ENCODE measurements at places on chromosomes 6 and 20.

DNA sequence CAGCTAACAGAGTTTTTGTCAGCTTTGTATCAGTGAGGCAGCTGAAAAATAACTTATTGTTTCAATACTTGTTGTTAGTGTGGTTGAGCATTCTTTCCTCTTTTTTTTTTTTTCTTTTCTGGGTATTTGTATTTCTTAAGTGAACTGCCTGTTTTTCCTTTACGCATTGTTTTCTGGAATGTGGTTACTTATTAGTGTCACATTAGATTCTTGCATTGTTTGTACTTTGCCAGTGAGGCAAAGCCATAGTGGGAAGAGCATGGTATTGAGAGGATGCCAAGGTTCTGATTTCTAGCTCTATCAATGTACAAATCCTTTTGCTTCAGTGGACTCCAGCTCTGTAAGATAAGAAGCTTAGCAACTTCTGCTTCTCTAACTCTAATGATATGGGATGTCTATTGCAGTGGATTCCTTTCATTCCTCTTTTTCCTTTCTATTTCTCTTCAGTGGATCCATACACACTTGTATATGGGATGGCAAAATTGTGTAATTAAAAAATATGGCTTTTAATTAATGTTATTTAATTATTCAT, 3.9 kb downstream of the CDKAL1 start:
- no peak for DNase-seq

DNA sequence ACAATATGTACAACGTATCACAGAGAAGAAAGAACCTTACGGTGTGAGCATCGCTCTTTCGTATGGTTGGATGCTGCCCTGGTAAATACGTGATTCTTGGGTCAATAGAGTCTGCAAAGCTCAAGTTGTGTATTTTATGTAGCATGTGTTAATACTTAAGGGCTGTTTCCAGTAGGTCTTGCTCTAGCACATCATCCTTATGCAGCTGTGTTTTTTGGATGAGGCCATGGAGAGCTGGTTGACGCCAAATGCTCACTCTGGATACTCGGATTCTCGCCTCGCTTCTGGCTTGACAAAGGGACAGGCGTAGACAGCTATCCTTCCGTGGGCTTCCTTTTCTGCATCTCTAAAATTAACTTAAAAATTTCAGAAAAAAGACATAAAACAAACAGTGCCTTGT, 38.9 kb downstream of the SNRNP48 start:
- no peak for DNase-seq

GRCh38 chr6:4611429-4612129, 164.6 kb upstream of the CDYL start:
- DNase-seq = no peak

DNA sequence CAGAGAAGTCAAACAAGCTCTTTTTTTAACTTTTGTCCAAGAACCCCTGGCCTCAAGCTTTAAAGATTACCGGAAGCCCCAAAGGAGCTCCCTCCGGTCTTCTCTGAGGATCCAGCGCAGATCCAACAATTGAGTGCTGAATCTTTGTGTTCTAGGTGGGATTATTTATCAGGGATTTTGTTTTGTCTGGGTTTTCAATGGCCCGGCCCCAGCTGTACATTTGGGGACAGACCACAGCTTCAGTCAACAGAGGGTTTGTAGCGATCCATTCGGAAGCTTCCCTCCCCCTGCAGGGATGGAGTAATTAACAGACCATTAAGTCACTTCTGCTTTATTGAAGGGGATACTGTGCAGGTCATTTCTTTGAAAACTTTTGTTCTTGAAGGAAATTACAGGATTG, 7.8 kb downstream of the OLIG3 start:
- no peak for DNase-seq

DNA sequence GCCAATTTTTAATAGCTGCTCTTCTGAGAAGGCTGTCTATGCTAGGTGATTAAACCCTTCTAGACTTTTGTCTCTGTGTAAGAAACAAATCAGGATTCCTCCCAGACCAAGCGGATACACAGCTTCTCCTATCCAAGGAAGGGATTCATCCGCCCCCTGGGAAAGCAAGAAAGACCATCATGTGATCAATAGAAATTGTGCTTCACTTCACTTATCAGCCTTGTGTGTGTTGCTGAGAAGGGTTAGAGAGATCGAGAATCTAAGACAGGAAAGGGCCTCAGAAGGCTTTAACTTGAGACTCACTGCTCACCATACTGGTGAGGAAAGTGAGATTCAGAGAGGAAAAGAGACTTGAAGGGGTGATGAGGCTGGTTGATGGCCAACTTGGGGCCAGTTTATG, 1.5 kb downstream of the ABCC10 start:
- DNase-seq = no peak

DNA sequence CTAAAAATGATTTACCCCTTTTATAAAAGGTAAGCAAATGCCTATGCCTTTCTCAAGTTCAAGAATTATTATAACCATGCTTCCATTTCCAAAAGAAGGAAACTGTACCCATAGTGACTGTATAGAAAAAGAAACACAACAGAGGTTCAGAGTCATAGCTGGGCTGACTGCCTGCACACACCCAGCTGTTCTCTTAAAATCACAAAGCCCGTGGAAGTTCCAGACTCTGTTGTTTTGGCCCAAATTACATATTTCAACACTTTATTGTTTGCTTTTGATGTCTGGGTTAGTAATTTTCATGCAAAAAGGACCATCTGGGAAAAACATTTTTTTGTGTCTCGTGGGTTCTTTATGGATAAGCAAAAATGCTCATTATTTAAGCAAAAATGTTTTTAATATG, 99.2 kb downstream of the LCA5 start:
- DNase-seq = no peak

DNA sequence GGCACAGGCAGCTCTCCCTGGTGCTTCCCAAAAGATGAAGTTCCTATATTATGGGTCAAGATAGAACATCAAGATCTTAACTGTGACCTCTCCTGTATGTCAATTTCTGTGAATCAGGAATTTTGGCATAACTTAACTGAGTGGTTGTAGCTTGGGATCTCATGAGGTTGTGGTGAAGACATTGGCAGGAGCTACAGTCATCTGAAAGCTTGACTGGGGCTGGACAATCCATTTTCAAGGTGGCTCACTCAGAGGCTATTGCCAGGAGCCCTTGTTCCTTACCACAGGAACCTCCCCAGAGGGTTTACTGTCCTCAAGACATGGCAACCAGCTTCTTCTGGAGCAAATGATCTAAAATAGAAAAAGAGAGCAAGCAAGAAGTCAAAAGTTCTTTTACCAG, 252.2 kb downstream of the ADGB start:
- no peak for DNase-seq

- no peak for DNase-seq
Measured at GRCh38 chr6:22471132-22471690, 98.2 kb upstream of the HDGFL1 start.

- DNase-seq = no peak
Measured at GRCh38 chr6:100371591-100371990, 93.1 kb downstream of the SIM1 start.

DNA sequence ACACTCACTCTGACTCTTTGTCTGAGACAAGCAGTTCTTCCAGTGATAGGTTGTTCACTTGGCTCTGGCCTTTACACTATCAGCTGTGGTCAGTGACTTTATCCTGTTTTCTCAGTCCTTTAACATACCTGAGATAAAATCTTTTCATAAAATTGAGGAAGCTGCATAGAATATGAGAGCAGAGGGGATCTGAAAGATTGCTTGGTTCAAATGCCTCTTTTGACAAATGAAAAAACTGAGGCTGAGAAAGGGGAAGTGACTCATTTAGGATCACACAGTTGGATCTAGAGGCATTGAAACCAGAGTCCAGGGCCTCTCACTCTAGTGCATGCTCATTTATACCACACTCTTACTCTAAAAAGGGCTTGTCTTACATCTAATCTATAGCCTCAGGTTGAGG, 277.0 kb upstream of the TBX18 start:
- DNase-seq = no peak

DNA sequence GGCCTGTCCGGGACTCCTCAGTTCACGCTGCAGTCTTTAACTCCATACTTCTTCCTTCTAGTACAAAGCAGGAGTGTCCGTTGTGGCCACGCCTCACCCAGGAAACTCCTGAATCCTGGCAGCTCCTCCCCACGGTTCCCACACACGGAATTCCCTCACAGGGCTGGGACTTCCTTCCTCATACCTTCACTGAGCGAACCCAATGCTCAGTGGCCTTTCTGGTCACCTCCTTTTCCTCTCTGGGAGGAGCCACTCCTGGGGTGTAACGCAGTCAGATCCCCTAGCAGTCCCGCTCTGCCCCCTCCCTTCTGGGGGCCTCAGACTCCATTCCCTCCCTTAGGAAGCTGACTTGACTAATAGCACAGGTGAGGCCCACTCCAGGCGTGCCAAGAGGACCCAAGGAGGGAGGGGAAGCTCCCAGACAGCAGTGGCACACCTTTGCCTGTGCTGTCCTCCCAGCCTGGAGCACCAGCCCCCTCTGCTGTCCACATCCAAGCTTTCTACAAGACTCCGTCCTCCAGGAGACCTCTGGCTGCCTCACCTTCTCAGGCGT, at the start of gene SLC52A3:
Gene SLC52A3, minus strand, starts transcription at position 75 of the 553 bp plus-strand sequence. CDS start 2,726 bp downstream, outside the sequence.
- no peak for DNase-seq
